ENCODE measurements at places on chromosomes 6 and 20.
A peak's percentile ranks its signal among the peaks of the same experiment; 100 is the strongest.

DNA sequence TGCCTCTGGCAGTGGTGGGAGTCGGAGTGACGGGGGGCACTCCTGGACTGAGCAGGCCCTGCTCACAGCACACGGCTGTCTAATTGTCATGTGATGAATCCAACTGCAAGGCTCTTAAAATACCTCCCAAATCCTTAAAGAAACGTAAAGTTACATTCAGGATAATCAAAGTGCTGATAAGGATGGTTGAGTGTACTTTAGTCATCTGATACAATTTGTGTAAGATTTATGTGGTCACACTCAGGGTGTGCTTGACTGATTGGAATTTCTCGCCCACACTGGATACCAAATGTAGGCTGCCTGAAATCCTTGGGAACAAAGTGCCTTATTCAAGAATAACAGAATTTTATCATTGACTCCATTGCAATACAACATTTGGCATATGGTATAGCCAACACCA, 238.7 kb downstream of the CDH4 start:
- no peak for DNase-seq

- no peak for DNase-seq
Observed at GRCh38 chr6:157880534-157880933, 57.5 kb downstream of the SNX9 start.

DNA sequence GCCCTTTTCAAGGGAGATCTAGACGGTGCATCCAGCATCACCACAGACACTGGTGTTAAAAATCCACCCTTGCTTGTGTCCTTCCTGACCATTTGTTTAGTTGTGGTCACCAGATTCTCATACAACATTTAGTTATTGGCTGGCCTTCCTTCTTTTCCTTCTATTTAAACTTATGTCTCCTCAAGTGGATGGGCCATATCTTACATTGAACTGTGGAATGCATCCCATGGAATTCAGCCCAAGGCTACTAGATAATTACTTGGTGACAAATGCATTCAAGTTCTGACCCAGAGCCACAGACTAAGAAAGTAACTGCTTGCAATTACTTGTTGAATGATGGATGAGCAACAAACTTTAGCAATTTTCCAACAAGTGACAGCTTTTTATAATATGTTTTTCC, 198.9 kb upstream of the SSTR4 start:
- DNase-seq = no peak

- no peak for DNase-seq
Observed at GRCh38 chr6:131586543-131586942, 13.5 kb downstream of the ARG1 start.

GRCh38 chr6:27121640-27122039, 125.9 kb upstream of the PRSS16 start:
- no peak for DNase-seq

- DNase-seq = peak; percentile 62
Observed at GRCh38 chr20:64069614-64070243, 6.7 kb downstream of the TCEA2 start.

DNA sequence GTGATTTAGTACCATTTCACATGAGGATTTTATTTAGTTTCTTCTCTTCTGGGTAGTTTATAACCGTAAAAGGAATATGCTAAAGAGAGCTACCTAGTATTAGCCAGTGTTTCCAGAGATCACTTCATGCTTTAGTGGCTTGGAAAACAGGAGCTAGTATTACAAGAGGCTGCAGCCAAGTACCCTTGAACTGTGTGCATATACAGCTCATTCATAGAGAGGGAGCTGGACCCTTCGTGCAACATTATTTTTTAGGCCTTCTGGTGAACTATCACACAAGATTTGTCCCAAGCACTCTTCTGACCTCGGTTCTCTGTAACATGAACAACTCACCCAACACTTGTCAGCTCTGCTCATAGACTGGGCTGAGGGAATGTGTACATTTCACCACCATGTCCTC, 74.9 kb upstream of the RIN2 start:
- no peak for DNase-seq

DNA sequence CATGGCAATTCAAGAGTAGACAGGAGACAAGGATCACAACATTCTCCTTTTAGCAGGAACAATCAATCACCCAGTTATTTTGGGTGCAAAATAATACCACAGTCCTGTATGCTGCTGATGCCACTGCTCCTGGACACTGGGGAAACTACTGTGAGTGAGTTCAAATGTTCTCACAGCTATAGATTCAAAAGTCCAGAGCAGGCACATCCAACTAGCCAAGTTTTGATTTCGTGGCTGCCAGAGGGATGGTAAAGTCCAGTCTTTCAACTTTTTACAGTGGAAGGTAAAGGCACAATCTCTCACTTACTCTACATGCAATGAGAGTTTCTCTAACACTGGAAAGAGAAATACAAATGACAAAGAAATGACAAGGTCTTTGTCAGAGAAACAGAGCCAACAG, 26.9 kb upstream of the TSHZ2 start:
- DNase-seq = no peak

DNA sequence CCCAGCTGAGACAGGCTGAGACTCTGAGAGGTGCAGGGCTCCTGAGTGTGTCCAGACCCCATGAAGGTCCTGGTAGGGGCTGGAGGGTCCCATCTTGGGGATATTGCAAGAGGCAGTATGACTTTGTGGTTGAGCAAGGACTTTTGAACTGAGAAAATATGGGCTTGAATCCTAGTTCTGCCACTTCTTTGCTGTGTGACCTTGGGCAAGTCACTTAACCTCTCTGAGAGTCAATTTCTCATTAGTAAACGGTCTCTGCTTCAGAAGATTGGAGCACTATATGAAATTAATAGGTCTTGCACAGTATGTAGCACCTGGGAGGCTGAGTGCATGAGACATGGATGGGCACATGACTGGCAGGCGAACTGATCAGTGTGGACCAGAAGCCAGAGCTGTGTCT, 42.7 kb downstream of the TFEB start:
- no peak for DNase-seq

DNA sequence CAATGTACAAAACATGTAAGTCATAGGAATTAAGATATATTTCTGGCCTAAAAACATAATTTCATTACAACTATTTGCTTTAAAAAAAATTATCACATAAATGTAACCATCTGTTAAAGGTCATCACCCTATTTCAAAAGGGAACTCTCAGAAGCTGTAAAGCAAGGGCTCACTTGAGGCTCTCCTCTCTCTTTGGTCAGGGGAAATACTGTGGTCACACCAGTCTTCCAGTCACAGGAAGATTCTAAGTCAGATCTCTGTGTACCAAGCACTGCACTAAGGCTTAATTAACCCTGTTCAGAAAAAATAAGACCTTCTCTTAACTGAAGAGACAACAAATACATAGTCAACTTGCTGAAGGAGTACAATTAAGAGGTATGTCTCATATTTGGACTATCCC, 75.6 kb downstream of the MMS22L start:
- DNase-seq = no peak

DNA sequence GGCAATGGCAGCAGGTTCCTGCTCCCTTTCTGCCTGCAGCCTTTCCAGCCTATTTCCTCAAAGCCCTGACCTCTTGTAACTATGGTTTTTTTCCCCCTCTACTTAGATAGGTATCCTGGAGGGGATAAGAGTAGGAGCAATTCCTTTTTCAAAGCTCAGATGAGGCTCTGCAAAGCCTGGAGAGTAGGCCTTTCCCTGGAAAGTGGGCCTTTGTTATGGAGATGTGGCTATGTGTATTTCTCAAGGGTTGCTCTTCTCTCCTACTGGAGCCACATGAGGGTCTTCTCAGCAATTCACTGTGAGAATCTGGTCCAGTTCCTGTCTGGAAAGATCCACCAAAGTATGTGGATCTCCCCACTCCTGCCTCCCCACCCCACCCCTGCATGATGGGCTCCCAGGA, 96.0 kb downstream of the DTD1 start:
- DNase-seq = no peak

- DNase-seq = no peak
Observed at GRCh38 chr20:30985386-30985785, 272.1 kb upstream of the DEFB115 start.

DNA sequence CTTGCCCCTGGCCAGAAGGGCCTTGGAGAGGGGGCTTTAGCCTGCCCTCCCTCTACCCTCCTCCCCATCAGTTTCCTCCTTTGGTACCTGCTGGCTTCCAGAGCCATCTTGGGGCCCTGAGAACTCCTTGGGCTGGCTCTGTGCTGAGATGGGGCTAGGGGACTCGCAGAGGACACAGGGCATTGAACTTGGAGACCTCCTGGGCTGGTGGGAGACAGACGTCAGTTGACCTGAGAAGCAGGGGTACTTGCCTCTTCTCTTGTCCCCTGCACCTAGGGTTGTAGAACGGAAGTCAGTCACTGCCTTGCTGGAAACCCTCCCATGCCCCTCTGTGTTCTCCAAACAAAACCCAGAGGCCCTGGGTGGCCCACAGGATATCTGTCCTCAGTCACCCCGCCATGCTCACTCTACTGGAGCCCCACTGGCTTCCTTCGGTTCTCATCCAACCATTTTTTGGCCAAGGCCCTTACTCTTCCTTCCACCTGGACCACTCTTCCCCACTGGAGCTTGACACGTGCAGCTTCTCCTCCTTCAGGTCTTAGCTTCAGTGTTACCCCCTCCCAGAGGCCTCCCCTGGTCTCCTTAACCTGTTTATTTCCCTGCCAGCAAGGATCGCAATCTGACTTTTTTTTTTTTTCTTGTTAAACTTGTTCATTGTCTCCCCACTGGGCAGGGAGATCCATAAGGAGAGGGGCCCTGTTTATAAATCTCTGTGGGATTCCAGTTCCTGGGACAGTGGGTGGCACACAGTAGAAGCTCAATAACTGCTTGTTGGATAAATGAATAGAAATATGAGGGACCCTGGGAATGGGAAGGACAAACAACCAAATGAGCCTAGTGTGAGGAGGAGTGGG, 971 bp downstream of the RBCK1 start:
- DNase-seq = no peak

- no peak for DNase-seq
Observed at GRCh38 chr20:415820-416322, 7.8 kb downstream of the RBCK1 start.

- no peak for DNase-seq
Observed at GRCh38 chr6:38262026-38262425, 377.7 kb downstream of the BTBD9 start.

GRCh38 chr20:57038608-57039440, 227.6 kb downstream of the BMP7 start:
- no peak for DNase-seq

DNA sequence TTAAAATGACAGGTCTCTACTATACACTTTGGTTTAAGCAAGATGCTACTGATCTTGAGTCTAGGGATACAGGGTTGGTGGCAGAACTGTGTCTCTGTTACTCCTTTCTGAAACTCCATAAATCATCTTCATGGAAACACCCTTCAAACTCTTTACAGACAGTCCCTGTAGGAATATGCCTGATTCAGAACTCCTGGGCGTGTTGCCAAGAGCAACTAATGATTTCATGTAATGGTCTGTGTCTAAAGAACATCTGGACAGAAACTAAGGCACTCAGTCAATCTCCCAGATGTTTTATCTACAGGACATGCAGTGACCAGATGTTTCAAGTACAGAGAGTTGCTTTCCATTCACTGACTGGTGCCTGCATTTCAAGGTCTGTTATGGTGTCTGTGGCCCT, 464.4 kb upstream of the CHD6 start:
- no peak for DNase-seq

DNA sequence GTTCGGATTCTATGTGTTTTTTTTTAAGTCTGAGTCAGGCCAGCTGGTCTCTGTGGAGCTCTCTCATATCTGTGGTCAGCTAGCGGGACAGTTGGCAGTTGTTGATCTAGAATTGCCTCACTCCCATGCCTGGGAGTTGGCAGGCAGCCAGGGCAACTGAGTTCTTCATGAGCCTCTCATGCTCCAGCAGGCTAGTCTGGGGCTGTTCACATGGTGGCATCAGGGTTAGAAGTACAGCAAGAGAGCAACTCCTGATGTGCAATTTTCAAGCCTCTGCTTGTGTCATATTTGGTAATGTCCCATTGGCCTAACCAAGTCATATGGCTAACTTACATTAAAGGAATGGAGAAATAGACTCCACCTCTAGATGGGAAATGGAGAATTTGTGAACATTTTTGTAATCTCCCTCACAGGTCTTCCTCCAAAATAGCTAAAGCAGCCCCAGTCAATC, 6.7 kb upstream of the IFT52 start:
- DNase-seq = peak; percentile 62

DNA sequence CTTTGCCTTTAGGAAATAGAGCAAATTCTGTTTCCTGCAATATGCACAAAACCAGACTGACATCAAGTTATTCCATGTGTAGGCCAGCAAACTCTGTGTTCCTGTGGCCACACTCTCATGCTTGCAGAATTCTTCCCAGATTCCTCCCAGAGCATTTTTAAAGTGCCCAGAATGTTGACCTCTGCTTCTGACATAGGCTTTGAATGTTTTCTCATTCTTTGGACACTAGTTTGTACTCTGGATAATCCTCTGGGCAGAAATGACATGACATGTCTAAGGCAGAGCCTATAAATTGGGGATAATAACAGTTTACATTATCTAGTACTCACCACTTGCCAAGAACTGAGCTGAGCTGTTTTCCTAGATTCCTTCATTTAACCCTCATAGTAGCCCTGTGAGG, 9.2 kb upstream of the EFHC1 start:
- no peak for DNase-seq

GRCh38 chr6:27777614-27778355, 134.4 kb downstream of the OR2B2 start:
- DNase-seq = peak; percentile 73

Measured in SK-MEL-5 (cell line).